Thoracic aorta (tissue), 2 donors: ENCODE measurements at places on chromosomes 5 and 9.

GRCh38 chr5:162392336-162392735, 324.8 kb downstream of the GABRG2 start:
- no peak for DNase-seq

- no peak for DNase-seq
Observed at GRCh38 chr9:78565481-78565880, 268.6 kb downstream of the PSAT1 start.

DNA sequence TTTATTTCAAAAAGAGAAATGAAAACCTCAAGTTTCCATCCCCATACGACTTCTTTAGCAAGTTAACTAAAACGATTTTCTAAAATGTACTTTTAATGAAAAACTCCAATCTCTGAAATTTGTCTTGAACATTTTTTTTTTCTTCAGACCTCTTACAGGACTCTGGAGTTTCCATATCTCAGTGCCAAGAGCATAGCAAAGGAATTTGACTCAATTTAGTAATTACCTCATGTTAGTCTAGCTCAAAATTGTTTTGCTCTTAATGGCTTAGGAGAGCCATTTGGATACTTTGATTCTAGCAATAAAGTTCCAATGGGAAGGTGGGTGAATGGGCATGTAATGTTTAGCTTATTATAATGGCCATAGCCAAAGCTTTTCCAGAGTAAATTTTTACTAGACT, 26.0 kb upstream of the SPATA31D4 start:
- DNase-seq, result no peak

GRCh38 chr5:171755354-171755821, 30.2 kb upstream of the SMIM23 start:
- no peak for DNase-seq

- no peak for DNase-seq
Observed at GRCh38 chr5:166074582-166075481, 2216.6 kb upstream of the WWC1 start.

- no peak for DNase-seq
Observed at GRCh38 chr5:106862450-106863193, 808.1 kb downstream of the EFNA5 start.

GRCh38 chr5:132253008-132253441, 4.5 kb upstream of the PDLIM4 start:
- DNase-seq, result no peak

GRCh38 chr5:176743868-176744583, 66.3 kb upstream of the UNC5A start:
- no peak for DNase-seq

DNA sequence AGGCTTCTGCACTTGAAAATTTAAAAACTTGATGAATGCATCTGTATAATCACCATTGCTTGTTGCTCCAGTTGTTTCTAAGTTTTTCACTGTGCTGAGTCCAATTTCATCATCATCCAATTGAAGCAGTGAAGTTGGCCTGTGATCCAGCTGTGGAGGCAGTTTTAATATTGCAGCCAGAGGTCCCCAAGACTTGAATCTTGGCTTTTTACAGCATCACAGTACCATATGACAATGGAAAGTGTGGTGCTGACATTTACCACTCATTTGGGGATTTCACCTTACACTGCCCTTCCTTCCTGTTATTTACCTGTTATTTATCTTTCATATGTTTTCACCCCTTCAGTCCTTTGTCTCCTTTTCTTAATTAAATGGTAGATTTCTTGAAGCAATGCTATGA, 76.2 kb upstream of the SPIN1 start:
- no peak for DNase-seq

- DNase-seq, result no peak
Observed at GRCh38 chr5:10913841-10914240, 152.8 kb upstream of the DAP start.

DNA sequence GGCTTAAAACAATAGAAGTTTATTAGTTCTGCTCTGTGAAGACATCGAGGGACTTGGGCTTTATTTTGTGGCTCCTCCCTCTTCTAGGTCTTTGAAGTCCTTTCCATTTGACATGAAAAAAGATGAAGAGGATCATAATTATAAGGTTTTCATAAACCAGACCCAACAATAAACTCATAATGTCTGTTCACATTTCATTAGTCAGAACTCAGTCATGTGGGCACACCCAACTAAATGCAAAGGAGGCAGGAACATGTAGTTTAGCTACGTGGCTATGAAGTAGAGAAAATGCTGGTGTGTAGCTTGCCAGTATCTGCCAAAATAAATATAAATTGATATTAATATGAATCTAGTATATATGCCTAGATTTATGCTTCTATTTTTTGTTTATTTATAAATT, 393.9 kb upstream of the C9orf72 start:
- DNase-seq, result no peak

- no peak for DNase-seq
Observed at GRCh38 chr9:69673311-69673640, 1.1 kb upstream of the APBA1 start.

DNA sequence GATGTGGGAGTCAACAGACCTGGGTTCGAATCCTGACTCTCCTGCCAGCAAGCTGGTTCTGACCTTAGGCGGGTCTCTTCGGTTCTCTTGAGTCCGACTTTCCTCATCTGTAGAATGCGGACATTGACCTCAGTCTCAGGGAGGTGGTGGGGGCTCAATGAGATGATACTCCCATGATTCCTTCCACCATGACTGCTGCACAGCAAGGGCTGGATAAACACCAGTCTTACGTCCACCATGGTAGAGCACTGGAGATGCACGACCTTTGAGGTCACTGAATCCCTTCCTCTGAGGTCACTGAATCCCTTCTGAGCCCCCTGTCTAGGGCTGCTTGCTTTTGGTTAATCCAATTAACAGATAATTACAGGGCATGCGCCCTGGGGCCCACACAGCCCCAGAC, 12.5 kb upstream of the SMIM23 start:
- DNase-seq, result no peak

DNA sequence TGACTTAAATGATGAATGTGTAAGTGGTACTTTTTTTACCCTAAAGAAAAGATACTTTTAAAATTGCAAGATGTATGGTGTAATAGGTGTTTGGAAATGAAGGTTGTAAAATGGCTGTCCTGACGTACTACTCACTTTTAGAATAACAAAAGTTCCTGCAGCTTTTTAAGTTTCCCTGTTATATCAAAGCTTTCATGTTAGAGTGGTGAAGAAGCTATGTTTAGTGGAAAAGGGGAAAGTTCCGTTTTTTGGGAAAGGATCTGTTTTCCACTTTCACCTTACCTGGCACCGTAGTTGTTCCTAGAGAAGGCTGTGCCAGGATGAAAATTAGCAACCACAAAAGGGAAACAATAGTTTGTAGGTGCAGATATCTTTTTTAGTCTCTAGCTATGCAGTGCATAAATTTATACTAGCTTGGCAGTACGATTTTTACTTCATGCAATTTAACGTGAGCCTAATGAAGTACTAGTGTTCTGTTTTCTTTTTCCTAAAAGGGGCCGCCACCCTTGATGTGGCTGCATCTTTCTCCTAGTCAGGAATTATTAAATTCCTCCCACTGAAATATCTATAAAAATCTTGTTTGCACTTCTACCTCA, 1.3 kb downstream of the TNPO1 start:
- DNase-seq, result no peak

DNA sequence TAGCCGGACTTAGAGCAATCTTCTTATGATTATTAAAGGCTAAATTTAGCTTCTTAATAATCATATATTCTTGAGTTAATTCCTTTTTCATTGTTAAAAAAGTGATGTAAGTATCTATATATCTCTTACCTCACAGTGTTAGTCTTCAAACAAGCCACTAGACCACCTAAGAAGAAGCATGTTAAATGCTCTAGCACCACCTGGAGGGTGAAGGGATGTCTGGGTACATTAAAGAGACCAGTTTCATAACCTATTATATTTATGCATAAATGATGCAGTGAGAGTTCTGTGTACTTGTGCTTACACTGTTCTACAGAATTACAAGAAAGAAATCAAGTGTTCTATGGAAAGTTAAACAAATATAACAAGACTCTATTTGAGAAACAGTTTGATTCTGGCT, 55.9 kb upstream of the SLCO6A1 start:
- no peak for DNase-seq

DNA sequence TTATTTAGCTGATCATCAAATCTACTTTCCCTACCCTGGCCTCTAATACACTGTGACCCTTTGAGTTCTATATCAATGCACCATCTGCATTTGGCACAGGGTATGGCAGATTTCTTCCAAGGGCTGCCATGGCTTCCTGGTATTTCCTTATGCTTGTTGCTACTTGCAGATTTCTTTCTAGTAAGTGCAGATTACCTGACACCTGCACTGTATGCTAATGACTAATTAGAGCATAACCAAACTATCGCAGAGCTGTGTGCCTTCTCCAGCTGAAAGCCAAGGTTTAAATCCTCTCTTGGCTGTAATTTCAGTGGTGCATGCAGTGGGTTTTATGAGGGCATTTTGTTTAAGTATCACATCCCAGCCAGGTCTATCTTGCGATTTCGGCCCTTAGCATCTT, 293.7 kb downstream of the KIF4B start:
- DNase-seq, result no peak

DNA sequence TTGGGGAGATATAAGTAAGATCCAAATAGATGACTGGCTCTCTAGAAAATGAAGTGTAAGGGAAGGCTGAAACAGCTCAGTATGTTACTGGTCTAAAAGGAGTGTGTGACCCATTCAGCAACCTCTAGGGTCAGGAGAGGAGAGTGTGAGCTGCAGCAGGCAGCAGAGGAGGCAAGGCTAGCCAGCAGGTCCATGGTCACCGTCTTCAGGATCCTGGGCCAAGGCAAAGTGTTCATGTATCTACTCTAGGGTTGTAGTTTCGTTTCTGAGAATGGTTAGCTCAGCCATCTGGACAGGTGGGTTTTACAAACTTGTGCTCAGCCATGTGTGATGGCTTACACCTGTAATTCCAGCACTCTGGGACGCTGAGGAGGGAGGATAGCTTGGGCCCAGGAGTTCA, 13.7 kb downstream of the MYO10 start:
- no peak for DNase-seq
